ENCODE measurements at places on chromosomes 12 and 14.

GRCh38 chr12:51393676-51394545, 2.7 kb upstream of the GALNT6 start:
- peak; percentile 67 for DNase-seq

GRCh38 chr14:101254805-101255764, 306.2 kb upstream of the DIO3 start:
- no peak for DNase-seq

GRCh38 chr14:30971586-30971985, 53.9 kb upstream of the AP4S1 start:
- no peak for DNase-seq

GRCh38 chr12:1875608-1876007, 42.8 kb downstream of the CACNA2D4 start:
- no peak for DNase-seq

- no peak for DNase-seq
Measured at GRCh38 chr14:39365354-39365753, 66.9 kb downstream of the FBXO33 start.

DNA sequence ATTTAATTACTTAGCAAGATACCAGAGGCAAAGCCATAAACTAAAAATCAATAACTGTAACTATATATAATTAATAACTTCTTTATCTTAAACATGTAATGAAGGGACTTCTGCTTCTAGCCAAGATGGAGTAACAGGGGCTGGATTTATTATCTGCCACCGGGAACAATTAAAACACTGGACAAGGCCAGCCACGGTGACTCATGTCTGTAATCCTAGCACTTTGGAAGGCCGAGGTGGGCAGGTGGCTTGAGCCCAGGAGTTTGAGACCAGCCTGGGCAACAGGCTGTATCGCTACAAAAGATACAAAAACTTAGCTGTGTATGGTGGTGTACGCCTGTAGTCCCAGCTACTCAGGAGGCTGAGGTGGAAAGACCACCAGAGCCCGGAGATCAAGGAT, 113.6 kb downstream of the TAOK3 start:
- no peak for DNase-seq

- no peak for DNase-seq
Measured at GRCh38 chr14:94677747-94678146, 65.6 kb downstream of the SERPINA3 start.

- DNase-seq = no peak
Measured at GRCh38 chr12:53694756-53695151, 18.9 kb upstream of the ATP5MC2 start.

GRCh38 chr12:77343291-77343690, 277.9 kb upstream of the E2F7 start:
- no peak for DNase-seq

DNA sequence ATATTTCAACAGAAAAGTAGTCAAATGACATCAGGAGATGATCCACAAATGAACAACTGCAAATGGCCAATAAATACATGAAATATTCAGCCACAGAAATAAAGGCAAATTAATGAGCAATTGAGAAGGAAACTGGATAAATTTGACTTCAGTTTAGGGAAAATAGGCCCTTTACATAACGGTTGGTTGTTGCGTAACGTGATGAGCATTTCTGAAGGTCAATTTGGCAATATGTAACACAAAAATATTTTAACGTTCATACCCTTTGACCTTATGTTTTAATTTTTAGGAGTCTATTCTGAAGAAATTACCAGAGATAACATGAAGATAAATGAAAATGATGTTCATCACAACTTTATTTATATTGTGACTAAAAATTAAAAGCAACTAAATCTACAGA, 14.7 kb upstream of the MSRB3 start:
- DNase-seq = no peak

GRCh38 chr14:68857516-68858070, 64.7 kb upstream of the ZFP36L1 start:
- no peak for DNase-seq

GRCh38 chr12:46470036-46470627, 97.6 kb upstream of the SLC38A2 start:
- DNase-seq = peak; percentile 20

DNA sequence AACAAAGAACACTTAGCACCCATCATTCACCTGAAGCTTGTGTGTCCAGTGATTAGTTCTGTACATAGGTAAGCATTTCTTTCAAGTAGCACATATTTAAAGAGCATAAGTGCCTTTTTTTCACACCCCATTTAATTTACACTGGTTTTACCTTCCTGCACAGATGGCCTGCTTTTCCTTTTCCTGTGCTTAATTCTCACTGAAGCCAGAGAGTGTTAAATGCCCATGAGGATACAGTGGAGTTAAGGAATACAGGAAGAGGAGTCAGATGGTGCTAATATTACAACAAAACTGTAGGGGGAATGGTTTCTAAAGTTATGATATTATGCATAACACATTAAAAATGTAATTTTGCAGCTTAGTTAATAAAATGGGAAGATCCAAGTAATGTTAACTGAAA, 31.0 kb upstream of the SLC38A1 start:
- DNase-seq = no peak

DNA sequence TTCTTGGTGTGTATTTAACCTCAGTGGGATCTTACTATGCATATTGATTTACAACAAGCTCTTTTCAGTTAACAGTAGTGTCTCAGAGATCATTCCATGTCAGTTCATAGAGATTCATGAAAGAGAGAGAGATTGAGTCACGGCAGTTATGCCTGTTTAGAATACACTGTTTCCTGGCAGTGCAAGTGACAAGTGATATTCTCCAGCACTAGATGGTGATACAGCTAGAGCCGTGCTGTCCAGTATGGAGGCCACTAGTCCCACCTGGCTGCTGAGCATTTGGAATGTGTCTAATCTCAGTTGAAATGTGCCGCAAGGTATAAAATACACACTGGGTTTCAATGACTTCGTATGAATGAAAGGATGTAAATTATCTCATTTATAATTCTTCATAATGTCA, 184.4 kb downstream of the SUDS3 start:
- no peak for DNase-seq

GRCh38 chr12:114918535-114919233, 234.7 kb upstream of the TBX3 start:
- no peak for DNase-seq

DNA sequence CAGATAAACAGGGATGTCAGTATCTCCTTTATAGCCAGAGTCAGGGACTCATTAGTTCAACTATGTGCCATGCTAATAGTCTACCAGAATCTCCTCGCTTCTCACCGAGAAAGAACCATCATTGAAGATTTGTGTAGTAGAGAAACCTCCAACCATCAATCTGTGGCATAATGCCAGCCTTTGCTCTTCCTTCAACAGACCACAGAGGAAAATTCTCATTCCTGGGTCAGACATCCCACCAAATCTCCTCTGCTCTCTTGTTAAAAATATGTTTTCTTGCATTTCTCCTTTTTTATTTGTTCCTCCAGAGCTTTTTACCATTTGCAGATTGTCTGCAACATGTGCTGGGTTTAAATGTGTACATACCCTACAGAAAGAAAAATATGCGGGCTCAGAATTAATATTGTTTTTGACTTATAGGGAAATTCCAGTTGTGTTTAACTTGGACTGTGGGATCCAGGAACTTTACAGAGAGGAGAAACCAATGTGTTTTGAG, 64.9 kb downstream of the LLPH start:
- no peak for DNase-seq

DNA sequence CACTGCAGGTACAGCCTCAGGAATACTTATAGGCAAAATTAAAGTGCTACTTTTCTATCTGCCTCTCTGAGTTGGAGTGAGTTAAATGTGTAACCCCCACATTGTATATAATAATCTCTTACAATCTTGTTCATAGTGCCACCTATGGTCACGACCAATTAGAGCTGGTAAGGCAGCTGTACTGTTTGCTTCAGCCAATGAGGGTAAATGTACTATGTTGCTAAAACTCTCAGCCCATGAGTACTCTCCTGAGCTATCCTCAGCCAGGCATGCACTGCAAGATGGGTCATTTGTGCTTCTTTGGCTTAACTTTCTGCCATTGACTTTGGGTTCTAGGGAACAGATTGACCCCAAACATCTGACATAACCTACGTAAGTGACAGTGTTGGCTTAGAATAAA, 15.0 kb upstream of the MDM2 start:
- DNase-seq = peak; percentile 68

DNA sequence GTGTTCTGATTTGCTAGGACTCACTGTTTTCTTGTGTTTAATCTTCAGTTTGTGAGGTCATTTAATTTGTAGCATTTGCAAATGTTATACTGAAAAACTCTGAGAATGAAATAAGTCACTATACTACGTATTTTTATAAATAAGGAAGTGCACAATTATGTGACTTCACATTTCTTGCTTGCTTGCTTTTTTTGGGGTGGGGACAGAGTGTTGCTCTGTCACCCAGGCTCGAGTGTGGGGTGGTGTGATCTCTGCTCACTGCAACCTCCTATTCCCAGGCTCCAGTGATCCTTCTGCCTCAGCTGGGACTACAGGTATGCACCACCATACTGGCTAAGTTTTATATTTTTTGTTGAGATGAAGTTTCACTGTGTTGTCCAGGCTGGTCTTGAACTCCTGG, 32.7 kb downstream of the RBM25 start:
- DNase-seq = no peak

- no peak for DNase-seq
Measured at GRCh38 chr12:29921307-29921706, 137.6 kb upstream of the TMTC1 start.

DNA sequence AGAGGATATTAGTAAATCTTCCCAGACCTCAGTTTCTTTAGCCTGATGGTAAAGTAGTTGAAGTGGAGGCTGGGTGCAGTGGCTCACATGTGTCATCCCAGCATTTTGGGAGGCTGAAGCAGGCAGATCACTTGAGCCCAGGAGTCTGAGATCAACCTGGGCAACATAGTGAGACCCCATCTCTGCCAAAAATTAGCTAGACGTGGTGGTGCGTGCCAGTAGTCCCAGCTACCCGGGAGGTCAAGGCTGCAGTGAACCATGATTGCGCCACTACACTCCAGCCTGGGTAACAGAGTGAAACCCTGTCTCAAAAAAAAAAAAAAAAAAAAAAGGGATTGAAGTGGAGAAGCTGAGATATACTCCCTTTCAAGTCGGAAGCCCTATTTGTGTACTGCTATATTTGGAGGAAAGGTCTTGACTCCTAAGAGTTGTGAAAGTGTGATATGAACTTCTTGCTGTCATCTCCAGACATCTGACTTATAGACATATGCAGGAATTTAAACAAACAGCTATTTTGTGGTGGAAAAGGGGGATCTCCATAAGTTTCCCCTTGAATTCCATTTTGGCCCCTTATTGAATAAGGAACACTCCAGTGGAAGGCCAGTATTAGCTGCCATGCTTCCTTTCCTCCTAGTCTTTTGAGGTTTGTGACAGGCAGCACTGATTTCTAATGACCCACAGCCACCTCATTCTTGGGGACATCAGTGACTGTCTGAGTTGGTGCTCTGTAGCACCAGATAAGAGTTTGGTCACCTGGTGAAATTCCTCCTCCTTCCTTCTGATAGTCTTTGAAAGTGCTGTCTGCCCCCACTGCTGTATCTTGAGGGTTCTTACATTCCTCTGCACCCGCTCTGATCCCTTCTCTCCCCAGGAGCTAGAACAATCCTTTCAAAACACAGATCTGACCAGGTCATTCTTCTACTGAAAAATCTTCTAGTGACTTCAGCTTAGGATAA, 7.4 kb downstream of the ELK3 start:
- no peak for DNase-seq

DNA sequence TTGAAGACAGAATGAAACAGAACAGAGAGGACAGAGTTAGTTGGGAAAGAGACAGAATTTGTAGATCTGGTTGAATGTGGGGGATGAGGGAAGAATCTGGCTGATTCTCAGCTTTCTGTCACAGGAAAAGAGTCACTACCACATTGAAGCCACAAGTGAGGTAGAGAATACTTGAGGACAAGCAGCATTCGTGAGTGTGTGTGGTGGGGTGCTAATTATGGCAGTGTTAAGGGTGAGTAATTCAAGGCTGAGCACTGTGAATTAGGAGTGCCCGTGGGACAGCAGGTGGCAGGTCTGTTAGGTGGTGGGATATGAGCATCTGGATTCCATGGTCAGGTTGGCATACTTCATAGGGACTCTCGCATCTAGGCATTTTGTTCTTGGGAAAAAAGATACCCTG, 347.4 kb upstream of the PRICKLE1 start:
- no peak for DNase-seq

- DNase-seq = no peak
Measured at GRCh38 chr12:76704693-76705092, 59.2 kb upstream of the ZDHHC17 start.

GRCh38 chr14:65804439-65805112, 392.0 kb downstream of the FUT8 start:
- DNase-seq = no peak

DNA sequence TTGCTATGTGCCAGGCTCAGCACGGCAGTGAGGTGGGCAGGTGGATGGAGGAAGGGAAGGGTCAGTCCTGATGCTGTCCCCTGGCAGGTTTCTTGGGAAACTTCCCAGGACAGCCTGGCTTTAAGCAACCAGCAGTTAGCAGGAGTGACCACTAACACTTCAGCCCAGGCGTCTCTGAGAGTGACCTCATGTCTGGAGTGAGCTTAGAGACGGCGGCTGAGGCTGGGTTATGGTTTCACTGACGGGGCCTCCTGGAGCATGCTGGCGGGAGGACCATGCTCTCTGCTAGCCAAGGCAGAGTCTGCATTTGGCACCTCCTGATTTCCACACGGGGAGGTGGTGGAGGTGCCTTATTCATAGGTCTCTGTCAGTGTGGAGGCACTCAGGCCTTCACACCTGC, 2.5 kb downstream of the HHIPL1 start:
- DNase-seq = no peak

DNA sequence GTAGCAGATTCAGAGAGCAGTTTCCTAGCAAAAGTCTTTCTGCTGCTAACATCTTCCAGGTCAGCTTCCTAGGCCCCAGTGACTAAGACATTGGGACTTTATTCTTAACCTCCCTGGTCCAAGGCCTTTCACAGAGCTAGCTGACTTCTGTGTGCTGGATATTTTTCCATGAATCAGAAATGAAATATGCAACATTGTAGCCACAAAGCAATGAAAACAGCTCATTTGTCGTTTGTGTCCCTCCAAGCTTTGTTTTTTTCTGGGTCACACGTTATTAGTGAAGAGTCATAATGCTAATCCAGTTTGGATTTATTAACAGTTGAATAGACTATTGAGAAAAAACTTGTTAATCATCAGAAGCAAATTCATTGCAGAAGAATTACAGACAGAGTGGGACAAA, 82.4 kb downstream of the ARF6 start:
- DNase-seq = no peak

DNA sequence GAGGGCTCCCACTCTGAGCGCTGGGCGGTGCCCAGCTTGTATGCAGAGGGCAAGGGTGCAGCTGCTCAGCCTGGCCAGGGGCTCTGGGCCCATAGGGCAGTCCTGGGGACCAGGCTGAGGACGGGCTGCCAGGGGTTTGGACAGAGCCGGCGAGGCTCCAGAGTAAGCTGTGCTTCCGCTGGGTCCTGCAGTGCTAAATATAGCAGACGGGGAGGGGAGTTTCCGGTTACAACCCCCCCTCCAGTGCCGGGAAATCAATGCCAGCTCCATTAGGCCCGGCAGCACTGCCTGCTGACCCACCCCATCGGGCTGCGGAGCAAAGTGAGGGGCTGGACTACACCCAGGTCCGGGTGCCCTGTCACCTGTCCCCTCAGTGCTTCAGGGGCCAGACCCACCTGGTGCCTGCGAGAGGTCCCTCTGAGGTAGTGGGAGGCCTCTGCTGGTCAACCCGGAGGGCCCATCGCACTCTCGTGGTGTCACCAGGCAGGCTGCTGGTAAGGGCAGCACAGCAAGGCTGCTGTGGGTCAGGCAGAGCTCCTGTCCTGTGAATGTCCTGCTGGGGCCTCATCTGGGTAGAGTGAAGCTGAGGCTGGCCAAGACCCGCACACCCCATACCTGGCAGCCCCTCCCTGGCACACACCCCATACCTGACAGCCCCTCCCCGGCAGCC, 2.6 kb upstream of the JAG2 start:
- no peak for DNase-seq

GRCh38 chr14:105336477-105337287, 22.1 kb downstream of the PACS2 start:
- no peak for DNase-seq
